ENCODE measurements at places on chromosomes 13 and 19. TPM values are rescaled to one million over a fixed set of nuclear protein-coding genes. Genes with fewer than 3 reads are reported as not detected.

IFI30 gene
- 6.5 TPM for total RNA-seq

POSTN gene
- total RNA-seq: 144 TPM

MIDN gene
- 30.6 TPM for total RNA-seq

SMIM24 gene
- not detected for total RNA-seq

TMEM38A gene
- 128 TPM for total RNA-seq

PROZ gene
- not detected for total RNA-seq

IFNL1 gene
- not detected for total RNA-seq

DNA sequence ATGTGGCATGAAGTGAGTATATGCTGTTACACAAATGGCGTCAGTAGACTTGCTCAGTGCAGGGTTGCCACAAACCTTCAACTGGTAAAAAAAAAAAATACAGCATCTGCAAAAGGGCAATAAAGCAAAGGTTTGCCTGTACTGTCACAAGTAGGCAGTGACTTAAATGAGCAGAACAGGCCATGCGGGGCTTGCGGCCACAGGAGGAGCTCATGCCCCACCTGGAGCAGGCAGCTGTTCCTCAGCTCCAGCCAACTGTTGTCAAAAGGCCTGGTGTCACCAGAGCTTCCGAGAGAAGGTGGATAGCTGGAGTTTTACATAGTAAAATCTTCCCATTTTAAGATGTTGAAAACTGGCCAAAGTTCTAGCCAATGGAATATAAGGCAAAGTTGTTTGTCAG, 7.7 kb downstream of the ATP7B start:
- DNase-seq: peak; percentile 45

GRCh38 chr13:75691183-75691582, 55.1 kb downstream of the LMO7 start:
- DNase-seq: no peak

DNA sequence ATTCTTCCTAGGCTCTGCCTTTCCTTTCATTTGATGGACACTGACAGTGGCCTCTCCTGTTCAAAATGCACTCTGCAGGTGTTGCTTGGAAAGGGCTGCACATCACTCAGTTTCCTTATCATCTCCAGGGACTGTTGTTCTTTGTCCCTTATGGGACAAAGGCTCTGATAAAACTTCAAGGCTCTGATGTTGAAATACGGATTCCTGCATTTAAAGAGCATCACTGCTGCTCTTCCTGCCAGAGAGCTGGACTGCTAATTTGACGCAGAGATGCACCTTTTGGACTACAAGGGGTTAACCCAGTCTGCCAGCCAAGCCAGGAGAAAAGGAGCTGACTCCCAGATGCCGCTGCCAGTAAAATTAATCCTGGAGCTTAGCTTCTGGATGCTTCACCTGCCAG, 952.1 kb downstream of the DIAPH3 start:
- DNase-seq: no peak

DNA sequence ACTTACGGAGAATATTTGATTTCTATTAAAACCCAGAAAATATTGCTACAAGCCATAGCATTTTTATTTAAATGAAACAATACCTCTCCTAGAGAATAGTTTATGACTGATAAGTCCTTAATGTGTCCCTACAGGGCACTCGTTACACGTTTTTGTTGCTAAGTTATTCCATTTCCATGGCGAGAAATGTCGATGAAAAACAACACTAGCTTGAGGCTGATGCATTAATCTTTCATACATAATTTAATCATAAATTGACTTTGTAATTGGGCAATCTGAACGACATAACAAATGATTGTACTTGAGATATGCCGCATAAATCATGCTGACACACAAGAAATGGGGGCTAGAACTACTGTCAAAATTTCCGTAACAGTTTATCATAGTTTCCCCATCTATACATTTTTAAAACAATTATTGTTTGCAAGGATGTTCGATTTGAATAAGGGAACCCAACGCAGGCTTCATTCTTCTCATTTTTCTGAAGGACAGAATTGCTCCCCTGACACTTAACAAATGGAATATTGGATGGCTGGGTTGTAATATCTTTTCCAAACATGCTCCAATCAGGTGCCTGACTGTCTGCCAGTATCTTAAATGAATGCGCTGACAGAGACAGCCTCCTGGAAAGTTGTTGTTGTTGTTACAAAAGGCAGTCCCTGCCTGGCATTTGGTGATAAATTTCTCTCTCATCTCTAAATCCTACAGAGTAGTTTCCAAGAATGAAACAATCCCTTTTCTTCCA, 61.9 kb downstream of the FLT1 start:
- DNase-seq: no peak

DNA sequence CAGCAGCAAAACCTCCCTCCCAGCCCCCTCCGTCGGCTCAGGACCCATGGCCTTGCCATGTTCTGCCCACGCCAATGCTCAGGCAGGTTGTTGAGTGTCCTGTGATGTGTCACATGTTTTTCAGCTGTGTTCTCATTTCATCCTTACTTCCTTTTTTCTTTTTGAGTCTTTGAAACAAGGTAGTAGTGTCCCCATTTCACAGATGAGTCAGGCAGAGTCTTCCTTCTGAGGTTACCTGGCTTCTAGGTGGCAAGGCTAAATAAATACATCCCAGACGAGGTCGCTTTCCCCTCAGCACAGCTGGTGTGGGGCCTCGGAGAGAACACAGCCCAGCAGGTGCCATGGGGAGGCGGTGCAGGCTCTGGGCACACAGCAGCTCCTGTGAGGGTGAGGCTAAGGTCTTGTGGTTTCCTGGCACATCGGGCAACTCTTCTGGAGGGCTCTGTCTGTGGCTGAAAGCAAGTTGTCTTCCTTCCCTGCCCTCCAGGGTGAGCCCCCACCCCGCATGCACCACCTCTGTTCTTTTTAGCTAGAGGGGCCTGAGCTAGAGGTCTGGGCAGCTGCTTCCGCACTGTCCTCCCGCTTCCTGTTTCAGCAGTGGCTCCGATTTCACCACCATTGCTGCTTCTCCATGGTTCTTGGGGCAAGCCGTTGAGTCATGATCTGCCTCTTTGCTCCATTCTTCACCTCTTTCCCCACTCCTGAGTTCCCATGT, 15.1 kb downstream of the PRAM1 start:
- peak; percentile 52 for DNase-seq

DNA sequence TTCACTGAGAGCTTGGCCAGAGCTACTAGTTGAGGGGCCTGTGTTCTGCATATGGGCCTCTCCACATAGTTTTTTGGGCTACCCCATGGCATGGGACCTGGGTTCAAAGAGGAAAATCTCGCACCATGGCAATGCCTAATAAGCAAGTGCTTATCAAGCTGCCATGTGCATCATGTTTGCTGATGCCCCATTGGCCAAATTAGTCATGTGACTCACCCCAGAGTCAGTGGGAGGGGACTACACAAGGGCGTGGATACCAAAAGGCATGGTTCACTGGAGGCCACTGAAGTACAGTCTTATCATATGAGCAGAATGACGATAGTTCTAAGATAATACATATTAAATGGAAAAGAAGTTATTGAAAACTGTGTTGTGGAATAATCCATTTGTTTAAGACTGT, 214.8 kb downstream of the LMO7 start:
- peak; percentile 22 for DNase-seq

- DNase-seq: no peak
These were observed 84.5 kb upstream of the FRY start for GRCh38 chr13:31947105-31947504.

- no peak for DNase-seq
These were observed 3.5 kb downstream of the LRP3 start for GRCh38 chr19:33197591-33198000.

GRCh38 chr19:19096641-19097627, 33.1 kb downstream of the SLC25A42 start:
- no peak for DNase-seq

- no peak for DNase-seq
These were observed 218.0 kb downstream of the IRS2 start for GRCh38 chr13:109568339-109568818.

- no peak for DNase-seq
These were observed 32.7 kb upstream of the SOX1 start for GRCh38 chr13:112034231-112034630.

DNA sequence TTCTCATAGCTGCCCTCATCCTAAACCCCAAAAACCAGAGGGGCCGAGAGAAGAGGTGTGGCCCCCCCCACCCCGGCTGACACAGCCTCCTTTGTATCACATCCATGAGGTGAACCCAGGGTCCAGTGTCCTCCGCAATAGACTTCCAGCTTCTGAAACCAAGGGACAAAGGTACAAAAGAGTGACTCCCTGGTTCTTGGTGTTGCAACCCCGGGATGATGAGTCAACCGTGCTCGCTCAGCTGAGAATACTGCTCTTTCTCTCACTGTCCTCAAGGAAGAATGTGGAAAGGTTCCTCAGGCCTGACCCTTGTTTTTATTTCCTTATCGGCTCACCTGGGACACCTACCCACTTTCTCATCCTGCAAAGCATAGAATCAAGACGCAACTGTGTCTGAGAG, 5.5 kb downstream of the SLC15A1 start:
- DNase-seq: no peak

DNA sequence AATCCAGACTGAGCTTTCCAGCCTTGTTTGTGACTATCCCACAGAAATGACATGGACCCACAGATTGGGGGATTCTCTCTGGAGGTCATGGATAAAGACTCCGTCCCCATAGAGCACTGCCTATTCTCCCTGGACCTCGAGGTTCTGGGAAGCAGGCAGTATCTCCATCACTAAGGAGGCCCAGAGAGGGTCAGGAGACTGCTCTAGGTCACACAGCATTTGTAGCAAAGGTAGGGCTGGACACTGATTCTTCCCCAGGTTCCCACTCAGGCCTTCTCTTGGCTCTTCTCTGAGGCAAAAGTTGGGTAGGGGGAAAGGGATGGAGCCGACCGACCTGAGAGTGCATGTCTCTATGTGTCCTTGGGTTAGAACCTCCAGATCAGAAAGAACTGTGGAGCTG, 80.9 kb downstream of the PTPRS start:
- no peak for DNase-seq

GRCh38 chr13:34583181-34583580, 358.9 kb upstream of the NBEA start:
- no peak for DNase-seq

DNA sequence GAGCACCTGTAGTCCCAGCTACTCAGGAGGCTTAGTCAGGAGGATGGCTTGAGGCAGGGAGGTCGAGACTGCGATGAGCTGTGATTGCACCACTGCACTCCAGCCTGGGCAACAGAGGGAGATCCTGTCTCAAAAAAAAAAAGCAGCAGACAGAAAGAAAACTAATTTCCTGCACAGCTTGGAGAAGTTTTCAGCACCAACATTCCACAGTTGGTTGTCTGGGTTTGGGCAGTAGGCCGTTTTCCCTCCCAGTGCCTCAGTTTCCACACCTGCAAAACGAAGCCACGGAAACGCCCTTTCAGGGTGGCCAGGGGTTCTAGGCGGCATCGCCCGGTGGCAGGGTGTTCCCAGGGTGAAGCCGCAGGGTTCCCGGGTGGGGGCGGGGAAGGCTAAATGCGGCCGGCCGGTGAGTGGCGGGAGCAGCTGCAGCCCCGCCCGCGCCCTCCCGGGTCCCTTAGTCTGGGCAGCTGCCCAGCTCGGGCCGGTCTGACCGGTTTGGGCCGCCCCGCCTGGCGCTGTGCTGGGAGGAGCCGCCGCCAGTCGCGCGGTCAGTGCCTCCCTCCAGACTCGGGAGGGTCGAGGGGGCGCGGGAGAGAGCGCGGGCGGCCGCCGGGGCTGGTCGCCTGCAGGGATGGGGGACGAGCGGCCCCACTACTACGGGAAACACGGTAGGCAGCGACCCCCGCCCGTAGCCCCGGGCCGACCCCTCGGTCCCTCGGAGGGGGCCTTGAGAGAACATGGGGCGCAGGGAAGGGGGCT, at the start of gene SLC44A2:
Gene SLC44A2 (plus strand): TSS at position 551 of the 759 bp plus-strand sequence. CDS start 81 bp downstream, at position 632.
- peak; percentile 94 for DNase-seq

DNA sequence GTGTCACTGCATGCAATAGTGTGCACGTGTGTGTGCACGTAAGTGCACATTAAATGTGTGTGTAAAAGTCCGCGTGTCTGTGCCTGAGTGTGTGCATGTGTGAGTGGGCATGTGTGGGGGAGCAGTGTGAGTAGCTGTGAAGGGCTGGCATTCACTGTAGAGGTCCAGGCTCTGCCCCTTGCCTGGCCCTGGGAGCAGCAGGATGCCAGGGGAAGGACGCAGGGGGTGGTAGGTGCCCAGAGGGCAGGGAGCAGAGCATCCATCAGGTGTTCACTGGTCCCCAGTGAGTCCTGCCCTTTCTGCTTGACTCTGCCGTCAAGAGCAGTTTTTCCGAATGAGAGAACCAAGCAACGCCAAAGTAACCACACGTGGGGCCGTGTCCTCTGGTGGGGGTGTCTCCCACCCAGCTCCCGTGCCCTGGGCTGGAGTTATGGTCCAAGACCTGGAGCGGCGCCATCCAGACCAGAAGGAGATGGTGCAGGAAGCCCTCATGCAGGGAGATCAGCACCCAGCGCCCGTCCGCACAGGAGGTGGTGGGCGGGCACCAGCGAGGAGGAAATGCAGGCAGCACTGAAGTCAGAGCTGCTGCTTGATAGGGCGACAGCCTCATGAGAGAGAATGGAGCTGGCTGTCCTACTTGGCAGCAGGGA, 68.5 kb downstream of the TEX29 start:
- no peak for DNase-seq

DNA sequence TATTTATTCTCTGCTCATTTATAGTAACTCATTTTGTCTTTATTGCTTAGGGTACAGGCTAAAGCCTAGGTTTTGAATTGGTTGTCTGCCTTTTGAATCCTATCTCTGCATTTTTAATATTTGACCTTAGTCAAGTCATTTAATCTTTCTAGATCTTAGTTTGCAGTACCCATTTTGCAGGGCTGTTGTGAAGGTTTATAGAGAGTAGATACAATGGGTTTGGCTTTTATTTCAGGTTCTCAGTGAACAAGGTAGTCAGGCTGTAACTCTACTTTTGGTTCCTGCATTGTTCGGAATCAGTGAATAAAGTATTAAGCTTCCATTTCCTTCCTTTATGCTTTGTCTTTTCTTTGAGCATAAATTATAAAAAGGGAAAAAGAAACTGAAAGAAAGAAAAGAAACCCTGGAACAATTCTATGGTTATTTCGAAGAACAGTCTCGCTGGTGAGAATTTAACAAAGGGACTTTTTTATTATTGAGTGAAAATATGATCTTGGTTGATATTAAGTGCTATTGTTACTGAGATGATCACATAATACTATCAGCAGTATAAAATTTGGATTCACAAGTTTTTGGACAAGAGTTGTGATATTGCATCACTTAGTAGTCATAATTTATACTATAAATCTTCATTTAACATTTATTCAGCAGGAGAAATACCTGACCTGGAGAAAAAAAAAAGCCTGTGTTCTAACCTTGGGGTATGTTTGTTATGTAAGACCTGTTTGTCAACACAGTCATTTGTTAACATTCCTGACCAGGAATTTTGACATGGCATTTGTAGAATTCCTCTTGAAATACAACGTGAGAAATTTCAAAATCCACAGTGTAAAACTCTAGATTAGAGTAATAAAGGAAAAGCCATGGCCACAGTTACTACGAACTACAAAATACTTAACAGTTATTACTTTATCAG, 91.3 kb downstream of the ZMYM2 start:
- DNase-seq: no peak

- DNase-seq: no peak
These were observed 58.3 kb downstream of the RAP2A start for GRCh38 chr13:97492257-97492656.
